Activated CD4-positive, alpha-beta T cell treated with anti-CD3 and anti-CD28 coated beads, Interleukin-2, Interleukin-4, amounts not matched to agents 100 ng/mL and 50 ng/mL, durations not matched to agents 16 hours and 8 hours (primary cell): ENCODE measurements at places on chromosomes 16 and 17.
A peak's percentile ranks its signal among the peaks of the same experiment; 100 is the strongest.

DNA sequence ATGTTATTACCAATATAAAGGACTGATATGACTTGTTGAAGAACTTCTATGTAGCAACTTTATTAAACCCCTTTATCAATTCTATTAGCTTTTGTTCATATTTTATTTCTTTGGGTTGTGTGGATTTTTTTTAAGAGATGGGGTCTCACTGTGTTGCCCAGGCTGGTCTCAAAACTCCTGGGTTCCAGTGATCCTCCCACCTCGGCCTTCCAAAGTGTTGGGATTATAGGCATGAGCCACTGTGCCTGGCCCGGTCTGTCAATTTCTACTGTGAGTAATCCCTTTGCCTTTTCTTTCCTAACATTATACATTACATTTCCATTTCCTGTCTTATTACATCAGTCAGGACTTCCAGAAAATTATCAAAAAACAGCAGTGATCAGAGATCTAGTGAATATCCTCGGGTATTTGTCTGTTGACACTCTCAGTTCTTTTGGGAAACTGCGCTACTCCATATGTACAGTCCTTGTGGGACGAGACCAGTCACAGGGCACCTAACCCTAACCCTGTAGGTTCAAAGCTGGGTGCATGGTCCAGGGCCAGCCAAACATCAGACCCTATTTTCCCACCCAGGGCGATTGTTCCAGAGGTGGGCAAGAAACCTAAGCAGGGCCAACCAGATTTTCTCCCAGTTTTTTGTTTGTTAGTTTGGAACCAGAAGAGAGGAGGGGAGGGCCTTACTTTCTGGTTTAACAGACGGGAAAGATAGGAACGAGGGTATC lies 1.7 kb upstream of the SLC47A1 start:
- DNase-seq = no peak

GRCh38 chr16:27701381-27701780 lies 151.4 kb downstream of the KATNIP start:
- DNase-seq = no peak

- no peak for DNase-seq
These were observed 91.7 kb downstream of the BCAS3 start for GRCh38 chr17:60769327-60769726.

DNA sequence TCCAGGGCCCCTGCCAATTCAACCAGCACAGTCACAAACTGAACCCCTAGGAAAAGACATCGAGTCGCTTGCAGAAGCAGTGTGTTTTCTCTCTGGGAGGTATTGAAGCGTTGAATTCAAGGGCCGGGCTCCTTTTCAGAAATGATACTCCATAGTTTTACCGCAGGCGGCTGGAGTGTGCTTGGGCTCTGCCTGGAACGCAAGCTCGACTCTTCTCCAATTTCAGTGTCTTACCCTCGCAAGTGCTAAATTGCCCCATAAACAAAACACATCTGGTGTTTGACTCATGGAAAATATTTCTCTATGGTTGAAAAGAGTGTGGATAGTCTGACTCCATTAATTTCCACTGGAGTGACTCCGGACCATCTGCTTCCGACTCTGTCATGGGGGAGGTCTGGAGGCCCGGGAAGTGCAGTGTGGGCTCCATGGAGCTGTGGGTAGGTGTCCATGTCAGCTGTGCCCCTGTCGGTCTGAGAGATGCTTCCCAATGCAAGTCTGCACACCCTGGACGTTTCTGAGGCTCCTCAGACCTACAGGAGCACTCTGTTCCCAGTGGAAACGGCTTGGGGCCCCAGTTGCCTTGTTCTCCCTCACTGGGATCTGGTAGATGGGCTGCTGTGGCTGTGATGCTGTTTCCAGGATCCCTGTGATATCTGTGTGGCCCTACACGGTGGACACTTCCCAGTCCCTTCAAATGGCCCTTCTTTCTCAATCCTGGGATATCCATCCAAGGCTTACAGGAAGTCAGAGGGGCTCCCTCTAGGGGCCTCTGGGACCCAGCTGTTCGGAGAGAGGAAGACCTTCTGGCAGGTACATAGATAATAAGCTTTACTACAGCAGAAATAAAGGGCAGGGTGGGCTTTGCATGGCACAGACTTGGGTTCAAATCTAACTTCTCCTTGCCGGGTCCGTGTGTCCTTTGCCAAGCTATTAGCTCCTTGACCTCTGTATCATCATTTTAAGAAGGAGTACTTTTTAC lies 119.8 kb upstream of the CDH13 start:
- no peak for DNase-seq

DNA sequence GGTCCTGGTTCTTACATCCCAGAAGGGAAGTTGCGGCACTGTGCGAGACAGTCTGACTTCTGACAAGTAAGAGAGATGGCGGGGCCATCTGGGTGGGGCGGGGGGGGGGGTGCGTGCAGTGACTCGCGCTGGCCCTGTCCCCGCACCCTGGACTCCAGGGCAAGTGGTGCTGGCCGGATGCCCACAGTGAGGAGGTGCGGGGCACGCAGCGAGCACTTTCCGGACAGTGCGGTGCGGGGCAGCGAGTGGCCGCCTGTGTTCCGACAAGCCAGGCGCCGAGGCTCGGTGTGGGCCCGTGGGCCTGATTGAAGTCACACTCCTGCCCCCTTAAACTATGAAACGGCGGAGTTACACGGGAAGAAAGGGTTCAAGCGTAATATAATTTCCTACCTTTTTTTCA lies 106.4 kb downstream of the BANP start:
- DNase-seq = no peak

DNA sequence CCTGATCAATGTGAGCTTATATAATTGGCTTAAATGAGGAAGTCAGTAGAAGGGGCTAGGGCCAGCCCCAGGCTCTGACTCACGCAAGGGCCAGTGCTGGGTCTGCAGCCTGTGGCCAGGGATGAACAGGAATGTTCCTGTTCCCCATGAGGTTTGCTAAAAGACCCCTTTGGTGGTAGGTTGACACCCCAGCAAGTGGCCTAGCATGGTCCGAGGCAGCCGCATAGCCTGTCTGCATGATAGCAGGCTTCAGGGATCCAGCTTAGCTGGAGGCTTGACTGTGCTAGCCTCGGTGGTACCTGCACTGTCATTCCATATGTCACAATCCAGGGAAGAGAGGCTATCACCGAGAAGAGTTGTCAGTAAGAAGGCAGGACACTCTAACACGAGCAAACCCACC lies 23.5 kb downstream of the TRIM25 start:
- no peak for DNase-seq

DNA sequence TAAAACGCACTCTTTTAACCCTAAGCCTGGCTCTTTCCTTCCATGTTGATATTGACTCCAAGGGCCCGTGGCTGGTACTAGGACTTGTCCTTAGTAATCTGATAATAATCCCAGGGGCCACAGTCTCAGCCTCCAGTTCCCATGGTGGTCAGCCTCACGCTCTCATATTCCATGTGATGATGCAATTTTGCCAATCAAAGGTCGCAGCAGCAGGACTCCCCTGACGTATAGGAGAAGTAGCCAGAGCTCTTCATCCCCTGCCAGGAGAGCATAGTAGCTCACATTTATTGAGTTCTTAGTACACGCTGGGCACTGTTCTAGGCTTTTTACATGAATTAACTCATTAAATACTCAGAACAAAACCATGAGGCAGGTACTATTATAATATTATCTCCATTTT lies 42.4 kb downstream of the CD300LF start:
- no peak for DNase-seq

- DNase-seq = no peak
These were observed 5.6 kb upstream of the CRYM start for GRCh38 chr16:21283521-21284289.

GRCh38 chr16:89073346-89074071 lies 20.1 kb upstream of the ACSF3 start:
- no peak for DNase-seq

- DNase-seq = no peak
These were observed 1.2 kb upstream of the MSLN start for GRCh38 chr16:759110-759910.

DNA sequence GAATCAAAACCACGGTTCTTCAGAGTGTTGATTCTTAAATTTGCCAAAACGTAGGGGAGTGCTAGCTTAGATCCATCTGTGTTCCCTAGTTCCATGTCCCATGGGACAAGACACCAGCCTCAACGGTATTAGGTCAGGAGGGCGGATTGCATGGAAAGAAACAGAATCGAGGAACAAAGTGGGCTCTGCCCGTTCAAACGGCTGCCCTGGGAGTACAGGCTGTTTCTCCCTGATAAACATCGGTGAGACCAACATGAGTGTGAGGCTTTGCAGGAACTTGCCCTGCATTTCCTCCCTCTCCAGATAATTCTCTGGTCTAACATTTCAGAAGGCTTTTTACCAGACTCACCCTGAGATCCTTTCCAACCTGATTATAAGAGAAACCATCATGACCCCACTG lies 82.2 kb downstream of the MRM3 start:
- no peak for DNase-seq

- no peak for DNase-seq
These were observed 11.3 kb downstream of the CX3CL1 start for GRCh38 chr16:57383276-57384247.

DNA sequence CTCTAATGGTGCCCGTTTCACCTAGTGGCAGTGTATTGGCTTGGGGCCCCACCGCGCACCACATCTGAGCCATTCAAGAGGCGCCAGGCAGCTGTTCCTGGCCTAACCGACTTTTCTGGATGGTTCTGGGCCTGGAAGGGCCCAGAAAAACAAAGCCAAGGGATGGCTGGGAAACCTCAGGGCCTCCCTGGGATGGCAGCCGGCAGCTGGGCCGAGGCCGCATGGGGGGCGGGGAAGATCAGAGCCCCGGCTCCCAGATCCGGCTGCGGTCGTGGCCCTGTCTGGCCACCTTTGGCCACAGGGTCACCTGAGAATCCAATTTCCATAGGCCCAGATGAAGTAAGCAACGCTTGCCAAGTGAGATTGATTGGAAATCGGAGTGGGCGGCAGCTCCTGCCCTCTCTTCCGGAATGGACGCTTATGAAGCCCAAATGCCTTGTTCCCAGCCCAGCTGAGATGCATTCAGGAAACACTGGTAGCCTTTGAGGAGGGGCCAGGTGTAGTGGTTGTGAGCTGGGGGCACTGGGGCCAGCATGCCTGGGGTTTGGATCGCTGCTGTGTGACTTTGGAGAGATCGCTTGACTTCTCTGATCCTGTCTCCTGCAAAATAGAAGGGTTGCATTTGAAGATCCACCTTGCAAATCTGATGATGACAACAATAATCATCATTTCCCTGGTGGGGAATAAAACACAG lies 163.8 kb upstream of the GSE1 start:
- no peak for DNase-seq

- no peak for DNase-seq
These were observed 188.4 kb downstream of the AATF start for GRCh38 chr17:37137070-37137610.

DNA sequence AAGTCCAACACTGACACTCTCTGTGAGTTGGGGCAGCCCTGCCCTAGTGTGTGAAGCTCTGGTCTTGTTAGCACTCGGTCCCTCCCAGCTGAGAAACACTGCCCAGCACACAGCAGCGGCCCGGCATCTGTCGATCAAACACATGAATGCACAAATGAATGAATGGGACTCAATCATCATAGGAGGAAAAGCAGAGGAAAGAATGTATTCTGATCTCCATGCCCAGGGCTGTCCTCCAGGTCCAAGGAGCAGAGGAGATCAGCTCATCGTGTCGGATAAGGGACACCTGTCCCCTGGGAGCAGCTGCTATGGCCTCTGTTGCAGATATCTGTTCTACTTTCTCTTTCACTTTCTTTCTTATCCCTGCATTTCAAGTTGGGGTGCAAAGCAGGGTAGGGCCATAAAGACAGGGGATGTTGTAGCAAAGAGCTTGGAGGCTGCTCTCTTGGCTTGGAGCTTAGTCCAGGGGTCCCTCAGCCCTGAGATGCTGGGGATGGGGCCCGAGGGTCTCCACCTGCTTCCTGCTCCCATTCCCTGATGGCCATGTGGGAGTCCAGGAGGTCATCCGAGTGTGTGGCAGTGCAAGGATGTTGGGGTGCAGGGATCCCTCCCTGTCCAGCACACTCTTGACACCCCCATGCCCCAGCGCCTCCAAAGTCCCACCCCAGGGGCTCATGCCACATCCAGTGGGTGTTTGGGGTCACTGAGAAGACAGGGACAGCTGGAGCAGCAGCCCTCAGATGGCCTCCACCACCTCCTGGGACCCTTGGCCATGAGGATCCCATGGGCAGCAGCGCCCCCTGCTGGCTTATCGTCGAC lies 88.2 kb downstream of the IRF8 start:
- no peak for DNase-seq

- DNase-seq = no peak
These were observed 17.4 kb downstream of the SEZ6 start for GRCh38 chr17:28988475-28988874.

GRCh38 chr17:78745407-78746088 lies 36.5 kb downstream of the CYTH1 start:
- DNase-seq = peak; percentile 49

GRCh38 chr17:37399265-37399803 lies 7.3 kb downstream of the ACACA start:
- DNase-seq = no peak

DNA sequence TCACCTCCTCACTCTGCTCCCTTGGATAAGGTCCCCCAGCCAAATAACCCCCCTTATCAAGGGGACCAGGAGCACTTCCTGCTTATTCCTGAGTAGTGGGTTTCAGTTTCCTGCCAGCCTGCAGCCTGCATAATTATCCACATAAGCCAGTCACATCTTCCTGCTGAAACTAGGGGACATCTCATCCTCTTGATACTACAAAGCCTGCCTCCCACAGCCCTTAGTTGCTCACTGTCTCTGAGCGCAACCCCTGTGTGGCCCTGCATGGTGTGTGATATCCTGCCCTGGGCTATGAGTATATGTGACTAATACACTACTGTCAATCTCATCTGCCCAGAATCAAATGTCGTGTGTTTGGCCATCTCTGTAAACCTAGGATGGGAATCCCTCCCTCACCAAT lies 8.0 kb upstream of the XYLT2 start:
- DNase-seq = no peak

DNA sequence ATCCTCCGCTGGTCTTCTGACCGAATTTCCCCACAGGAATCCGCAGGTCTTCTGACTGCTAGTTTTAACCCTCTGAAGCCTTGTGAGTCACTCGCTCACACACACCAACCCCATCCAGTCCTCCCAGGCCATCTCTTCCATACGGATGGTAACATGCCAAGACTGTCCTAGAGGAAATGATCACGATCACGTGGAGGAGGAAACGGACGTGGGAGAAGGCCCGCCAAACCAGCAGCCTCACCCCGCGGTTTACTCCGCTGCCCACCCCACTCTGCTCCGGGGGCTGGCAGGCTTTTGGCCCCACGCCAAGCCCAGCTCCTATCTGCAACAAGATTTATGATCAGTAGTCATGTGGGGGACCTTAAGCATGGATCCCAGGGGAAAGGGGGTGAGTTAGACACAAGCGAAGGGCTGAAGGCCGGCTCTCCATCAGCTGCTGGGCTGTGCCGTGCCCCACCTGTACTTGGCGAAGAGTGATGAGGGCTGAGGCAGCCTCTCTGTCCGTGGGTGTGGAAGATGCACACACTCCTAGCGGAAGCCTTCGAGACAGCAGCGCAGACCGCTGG lies 1.5 kb upstream of the FAAP100 start:
- no peak for DNase-seq
